Naive thymus-derived CD4-positive, alpha-beta T cell (primary cell): ENCODE measurements at places on chromosomes 13 and 19.
A peak's percentile ranks its signal among the peaks of the same experiment; 100 is the strongest.

DNA sequence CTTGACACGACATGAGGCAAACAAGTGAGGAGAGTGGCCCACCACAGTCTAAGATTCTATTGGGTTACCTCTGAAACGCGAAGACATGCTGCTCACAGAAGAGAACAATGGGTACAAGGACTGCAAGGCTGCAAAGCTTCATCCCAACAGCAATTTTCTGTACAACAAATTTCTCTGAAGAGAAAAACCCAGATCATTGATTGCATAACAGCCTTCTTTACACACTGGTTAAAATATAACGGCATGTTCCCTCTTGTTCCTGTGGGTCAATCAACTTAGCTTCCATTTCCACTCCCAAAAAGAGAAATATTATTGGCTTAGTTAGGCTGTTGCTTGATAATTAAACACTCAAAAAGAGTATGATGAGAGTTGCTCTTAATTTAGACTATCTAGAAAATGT, at the start of gene CPB2:
Gene CPB2, minus strand, starts transcription at position 166 of the 400 bp plus-strand sequence. Its CDS starts 24 bp downstream, at position 142.
- no peak for DNase-seq

DNA sequence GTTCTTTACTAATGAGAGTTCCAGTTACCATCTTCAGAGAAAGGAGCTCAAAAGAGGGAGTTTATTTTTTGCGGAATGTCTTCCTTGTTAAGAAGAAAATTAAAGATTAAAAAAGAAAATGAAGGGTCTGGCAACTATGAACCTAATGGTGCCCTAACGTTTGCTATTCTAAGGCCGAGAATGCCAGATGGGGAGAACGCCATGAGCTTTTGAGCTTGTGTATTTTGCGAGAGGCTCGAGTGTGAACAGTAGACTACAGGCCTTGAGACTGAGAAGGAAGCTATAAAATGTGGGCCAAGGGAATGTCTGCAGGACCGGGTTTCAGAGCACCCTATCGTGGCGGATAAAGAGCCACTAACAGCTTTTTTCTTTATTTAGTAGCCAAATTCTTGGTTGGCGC, 6.7 kb downstream of the FGF14 start:
- DNase-seq, result no peak

- no peak for DNase-seq
Measured at GRCh38 chr13:44423824-44424223, 50.2 kb downstream of the SERP2 start.

GRCh38 chr19:19119325-19120237, 18.7 kb downstream of the TMEM161A start:
- DNase-seq, result no peak

DNA sequence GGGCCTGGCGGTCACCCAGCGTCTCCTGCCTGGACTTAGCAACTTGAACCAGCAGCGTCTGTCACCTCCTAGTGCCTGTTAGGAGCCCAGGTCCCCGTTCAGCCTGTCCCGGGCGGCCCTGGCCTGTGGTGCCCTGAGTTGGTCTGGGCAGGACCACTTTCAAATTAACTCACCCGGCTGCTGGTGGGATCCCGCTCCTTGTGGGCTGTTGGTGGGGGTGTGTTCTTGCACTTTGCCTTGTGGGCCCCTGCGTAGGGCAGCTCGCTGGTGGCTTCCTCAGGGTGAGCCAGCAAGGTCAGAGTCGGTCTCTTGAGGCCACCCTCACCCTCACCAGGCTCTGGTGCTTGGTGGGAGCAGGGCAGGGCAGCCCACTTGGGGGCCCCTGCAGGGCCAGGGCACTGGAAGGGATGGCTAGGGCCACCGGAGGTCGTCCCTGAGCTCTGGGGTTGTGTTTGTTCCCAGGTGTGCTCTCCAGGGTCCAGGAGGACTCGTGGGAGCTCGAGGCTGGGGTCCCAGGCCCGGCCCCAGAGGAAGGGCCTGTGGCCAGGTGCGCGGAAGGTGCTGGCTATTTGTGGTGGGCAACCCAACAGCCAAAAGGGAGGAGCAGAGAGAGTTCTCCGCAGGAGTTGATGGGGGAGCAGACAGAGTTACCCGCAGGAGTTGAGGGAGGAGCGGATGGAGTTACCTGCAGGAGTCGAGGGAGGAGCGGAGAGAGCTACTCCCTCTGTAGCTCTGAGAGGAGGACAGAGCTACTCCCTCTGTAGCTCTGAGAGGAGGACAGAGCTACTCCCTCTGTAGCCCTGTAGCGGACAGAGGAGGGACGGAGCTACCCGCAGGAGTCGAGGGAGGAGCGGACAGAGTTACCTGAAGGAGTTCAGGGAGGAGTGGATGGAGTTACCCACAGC, 16.9 kb downstream of the TFDP1 start:
- no peak for DNase-seq

DNA sequence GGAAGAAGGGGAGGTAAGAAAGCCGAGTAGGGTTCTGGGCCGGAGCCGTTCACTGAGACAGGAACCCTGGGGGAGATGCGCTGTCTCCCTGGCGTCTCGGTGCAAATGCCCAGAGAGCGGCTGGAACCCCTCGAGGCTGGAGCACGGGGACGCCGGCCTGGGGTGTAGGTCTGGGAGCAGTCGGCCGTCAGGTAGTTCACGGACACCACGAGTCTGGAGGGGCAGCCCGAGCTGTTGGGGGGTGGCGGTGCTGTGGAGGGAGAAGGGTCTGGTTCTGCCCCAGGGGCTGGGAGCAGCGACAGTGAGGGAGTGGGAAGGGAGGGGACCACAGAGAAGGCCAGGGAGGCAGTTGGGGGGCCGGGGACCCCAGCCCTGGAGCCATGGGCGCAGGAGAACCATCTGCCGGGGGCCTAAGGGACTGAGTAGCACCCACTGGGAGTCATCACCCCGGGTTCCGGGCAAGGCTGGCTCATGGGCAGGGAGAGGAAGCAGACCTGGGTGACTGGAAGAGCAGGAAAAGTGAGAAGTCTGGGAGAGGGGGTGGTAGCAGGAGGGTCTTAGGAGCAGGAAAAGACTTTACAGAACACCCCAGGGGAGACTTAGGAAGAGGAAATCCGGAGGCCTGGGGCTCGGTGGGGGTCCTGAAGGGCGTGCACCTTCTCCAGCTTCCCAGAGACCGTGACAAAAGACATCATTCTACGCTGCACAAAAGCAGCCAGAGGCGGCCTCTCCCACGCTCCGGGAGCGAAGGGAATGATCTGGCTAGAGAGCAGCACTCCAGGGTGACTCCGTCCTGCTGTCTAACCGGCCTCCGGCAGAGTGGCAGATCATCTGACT, 173.1 kb upstream of the SOX1 start:
- no peak for DNase-seq

DNA sequence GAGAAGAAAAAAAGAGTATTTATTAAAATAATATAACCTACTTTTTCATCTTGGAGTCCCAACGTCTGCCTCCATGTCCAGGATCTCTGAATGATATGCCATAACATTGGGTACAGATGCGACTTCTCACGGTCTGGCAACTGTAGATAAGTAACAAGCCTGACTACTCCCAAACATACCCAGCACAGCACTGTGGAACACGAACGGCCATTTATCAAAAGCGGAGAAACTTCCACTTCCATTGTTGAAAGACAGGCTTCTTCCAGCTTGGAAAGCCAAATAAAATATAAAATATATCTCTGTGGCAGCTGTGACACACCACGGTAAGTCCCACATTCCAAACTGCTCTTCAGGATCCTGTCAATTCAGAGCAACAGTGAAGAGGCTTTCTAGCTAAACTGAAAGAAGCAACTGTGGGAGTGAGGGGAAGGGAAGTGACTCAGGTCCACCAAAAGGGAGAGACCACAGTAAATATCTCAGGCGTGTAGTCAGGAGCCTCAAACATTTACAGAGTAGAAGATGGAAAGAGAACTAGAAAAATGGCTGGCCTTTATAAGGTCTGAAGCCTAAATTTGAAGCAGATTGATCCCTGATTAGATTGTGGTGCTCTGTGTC, 331.7 kb downstream of the LIG4 start:
- no peak for DNase-seq

DNA sequence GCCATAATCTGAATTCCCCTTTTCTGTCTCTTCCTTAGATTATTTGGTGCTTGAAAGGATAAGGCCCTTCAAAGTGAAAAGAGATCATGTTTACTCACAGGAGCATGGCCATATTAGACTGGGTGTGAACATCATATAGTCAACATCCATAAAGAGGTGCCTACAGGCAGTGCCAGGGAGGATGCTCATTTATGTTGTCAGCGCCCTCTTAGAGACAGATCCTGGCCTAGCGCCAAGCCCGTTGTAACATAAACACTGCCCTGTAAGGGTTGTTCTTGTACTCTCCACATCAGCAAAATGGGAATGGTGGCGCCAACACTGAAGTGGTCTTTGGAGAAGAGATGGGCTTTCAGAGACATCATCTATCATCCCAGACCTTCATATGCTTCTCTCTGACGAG, 16.1 kb downstream of the PCDH8 start:
- no peak for DNase-seq

DNA sequence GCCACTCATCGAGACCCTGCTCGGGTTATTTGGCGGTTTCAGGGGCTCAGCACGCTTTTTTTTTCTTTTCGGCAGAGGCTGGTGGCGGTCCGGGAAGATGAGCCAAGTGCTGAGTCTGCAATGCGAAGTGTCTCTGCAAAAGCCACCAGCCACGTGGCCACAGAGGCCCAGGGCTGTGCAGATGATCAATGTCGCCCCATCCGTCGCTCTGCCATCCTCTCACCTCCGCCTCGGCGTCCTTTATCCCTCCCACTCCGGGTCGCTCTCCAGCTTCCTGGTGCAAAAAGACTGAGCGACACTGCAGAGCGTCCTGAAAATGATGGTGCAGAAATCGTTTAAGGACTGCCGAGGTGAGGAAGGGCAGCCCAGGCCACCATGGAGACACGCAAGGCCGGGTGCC, 55.0 kb downstream of the TINCR start:
- no peak for DNase-seq

DNA sequence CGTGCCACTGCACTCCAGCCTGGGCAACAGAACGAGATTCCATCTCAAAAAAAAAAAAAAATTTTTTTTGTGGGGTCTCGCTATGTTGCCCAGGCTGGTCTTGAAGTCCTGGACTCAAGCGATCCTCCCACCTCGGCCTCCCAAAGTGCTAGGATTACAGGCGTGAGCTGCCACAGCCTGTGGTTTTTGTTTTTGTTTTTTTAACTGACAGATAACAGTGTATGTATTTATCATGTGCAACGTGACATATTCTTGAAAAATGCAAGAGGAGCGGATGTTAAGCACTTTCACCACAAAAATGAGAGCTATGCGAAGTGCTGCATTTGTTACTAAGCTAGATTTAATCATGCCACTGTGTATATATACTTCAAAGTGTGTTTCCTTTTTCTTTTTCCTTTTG, 49.0 kb downstream of the ARHGEF18 start:
- DNase-seq, result no peak

DNA sequence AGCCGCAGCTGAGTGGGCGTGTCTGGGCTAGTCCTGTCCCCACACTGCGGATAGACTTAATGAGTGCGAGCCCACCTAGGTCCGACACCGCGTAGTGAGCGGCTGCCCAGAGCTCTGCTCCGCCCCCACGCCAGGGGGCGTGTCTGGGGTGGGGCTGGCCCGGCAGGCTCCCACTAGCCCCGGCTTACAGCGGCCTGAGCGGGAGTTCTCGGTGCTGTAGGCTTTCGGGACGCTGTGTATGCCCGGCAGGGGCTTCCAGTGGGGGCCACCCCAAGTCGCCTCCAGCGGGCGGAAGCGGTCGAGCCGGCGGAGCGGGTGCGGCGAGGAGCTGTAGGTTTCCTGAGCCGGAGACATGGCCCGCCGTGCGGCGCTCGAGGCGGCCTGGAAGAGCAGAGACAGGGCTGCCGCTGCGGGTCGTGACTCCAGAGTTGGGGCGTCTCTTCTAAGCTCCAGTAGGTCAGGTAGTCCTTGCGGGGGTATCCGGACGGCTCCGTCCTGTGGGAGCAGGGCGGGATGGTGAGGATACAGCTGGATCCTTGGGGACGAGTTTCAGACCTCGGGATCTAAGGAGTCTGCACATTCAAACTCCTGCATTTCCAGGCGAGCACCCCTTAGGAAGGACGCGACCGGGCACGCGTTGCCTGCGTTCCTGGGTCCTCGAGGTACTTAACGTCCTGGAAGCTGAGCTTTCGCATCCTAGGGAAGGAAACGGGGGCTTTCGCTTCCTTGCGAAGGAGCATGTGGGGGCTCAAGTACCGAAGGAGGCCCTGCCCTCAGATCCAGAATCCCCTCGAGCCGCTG, 1.2 kb downstream of the CGB7 start:
- peak; percentile 53 for DNase-seq

DNA sequence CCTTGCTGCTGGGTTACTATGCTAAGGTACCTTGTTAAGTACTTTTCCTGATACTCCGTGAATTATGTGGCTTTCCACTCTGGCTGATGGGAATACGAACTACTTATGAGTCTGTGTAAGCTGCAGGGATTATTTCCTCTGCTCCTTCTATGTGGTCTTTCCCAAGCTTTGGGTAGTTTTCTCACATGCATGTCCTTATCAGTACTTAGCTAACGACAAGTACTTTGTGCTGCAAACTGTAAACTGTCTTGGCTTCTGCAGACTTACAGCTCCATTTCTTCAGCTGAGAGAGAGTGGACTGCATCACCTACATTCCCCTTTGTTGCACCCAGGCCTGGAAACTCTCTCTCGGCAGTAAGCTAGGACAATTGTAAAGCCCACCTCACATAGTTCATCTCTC, 76.6 kb downstream of the FGF9 start:
- no peak for DNase-seq

GRCh38 chr19:44643605-44644401, at the start of gene PVR:
PVR (plus strand) TSS chr19:44643910; CDS start chr19:44644097, 187 bp downstream.
- DNase-seq, result peak; percentile 12

DNA sequence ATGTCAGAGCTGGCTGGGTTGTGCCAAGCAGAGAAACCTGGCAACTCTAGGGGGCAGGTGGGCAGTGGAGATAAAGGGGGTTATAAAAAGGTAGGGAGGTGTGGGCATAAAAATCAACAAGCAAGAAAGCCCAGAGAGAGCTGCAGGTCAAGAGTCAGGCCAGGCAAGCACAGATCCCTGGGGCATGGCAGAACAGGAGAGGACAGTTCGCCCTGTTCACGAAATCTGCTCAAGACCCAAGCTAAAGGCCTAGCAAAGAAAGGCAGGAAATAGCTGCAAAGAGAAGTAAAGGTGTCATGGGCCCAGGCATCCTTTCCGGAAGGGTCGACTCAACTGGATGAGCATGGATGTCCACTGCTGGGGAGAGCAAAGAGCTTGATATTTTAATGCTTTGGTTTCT, 3.4 kb downstream of the MBNL2 start:
- DNase-seq, result no peak

- DNase-seq, result no peak
Measured at GRCh38 chr19:29514525-29515232, 11.1 kb upstream of the VSTM2B start.

DNA sequence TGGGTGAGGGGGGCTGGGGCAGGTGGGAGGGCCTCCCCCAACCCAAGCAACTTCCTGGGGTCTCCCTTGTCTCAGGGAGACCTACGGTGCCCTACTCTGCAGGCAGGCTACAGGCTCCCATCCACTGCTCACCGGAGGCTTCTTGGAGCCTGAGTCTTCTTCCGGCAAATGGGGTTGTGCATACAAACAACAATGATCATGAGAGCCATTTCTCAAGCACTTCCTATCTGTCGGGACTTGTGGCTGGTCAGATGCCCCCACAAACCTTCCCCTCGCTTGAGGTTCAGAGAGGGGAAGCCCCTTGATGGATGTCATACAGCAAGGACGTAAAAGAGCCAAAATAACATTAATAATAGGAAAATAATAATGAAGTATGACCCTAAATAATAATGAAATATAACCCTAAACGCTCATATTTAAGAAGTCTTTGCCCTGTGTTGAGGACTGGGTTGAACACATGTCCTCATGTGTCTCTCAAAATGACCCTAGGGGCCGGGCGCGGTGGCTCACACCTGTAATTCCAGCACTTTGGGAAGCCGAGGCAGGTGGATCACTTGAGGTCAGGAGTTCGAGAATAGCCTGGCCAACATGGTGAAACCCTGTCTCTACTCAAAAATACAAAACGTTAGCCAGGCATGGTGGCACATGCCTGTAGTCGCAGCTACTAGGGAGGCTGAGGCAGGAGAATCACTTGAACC, 727 bp downstream of the CD37 start:
- no peak for DNase-seq
